ENCODE measurements at places on chromosomes 6 and 20.

GRCh38 chr20:11411765-11412164 is 505.9 kb upstream of the BTBD3 start:
- DNase-seq = no peak

- no peak for DNase-seq
Measured at GRCh38 chr20:23363257-23363649, 1.3 kb downstream of the GZF1 start.

DNA sequence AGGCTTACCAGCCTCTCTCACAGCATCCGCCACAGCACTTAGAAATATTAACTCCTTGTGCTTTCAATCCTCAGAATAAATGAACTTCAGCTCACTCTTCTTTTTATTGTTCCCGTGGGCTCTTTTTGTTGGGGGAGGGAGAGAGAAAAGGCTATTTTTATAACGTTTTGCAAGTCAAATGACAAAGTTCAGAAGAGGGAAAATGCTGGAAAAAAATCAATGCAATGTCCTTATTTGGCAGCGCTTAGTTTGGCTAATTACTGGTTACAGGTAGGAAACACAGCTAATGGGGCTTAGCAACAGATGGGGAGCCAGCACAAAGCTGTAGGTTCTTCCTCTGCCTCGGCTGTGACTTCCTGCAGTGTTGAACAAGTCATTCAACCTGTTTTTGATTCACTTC is 1067.0 kb upstream of the MAP3K7 start:
- no peak for DNase-seq

GRCh38 chr6:28693751-28694443 is 168.2 kb downstream of the GPX5 start:
- DNase-seq = no peak

DNA sequence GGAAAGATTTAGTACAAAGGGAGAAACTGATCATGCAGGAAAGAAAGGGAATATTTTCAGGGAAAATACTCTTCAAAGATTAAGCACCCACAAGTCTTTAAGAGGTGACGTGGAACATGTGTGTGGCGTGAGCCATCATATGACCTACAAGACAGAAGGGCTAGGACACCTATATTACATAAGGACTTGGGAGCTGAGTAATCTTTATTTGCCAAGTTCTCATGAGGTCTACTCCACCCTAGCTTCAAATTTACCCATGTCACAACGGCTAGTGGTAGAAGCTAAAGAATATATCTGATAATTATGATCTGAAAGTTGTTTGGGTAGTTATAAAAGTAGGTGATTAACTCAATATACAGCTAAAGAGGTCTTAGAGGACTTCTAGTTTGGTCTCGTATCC is 167.8 kb downstream of the GJA10 start:
- no peak for DNase-seq

DNA sequence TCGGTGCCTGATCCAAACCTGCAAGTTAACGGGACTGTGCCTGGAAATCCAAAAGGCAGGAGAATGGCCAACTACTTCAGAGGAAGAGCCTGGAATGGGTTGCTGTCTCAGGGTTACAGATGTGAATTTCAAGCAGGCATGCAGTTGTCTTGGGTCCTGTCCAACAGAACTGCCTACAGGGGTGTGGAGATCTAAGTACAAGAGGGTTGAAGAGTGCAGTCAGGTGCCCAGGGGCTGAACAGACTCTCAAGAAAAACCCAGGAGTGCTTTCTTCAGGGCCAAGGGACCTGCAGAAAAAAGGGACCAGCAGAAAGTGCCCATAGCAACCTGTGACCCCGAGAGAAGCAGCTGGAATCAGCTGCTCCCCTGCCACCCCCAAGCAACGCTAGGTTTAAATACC is 71.0 kb downstream of the PREP start:
- no peak for DNase-seq

DNA sequence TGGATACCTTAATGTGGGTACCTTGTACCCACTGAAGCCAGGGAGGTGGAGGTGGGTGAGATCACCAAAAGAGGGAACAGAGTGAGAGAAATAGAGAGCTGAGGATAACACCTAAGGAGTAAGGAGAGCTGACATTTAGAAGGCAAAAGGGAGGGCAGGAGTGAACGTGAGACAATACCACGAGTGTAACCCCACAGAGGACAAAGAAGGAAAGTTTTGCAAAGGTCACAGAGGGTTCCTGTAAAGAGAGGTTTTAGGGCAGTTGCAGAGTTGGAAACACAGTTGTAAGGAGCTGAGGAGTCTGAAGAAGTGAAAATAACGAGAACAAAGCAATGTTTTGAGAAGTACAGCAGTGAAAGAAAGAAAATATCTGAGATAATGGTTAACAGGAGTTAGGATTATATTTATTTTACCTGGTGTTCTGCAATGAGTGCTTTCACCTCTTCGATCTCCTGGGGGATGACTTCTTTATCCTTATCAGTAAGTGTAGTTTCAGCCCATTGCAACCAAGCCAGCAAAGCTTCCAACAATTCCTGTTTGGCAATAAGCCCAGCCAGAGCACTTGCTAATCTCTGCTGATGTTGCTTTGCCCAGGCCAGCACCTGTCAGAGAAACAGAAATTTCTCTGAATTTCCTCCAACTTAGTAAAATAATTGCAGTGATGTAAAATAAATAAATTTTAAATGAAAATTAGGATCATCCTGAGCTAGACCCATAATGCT is 166.8 kb downstream of the DST start:
- DNase-seq = no peak

DNA sequence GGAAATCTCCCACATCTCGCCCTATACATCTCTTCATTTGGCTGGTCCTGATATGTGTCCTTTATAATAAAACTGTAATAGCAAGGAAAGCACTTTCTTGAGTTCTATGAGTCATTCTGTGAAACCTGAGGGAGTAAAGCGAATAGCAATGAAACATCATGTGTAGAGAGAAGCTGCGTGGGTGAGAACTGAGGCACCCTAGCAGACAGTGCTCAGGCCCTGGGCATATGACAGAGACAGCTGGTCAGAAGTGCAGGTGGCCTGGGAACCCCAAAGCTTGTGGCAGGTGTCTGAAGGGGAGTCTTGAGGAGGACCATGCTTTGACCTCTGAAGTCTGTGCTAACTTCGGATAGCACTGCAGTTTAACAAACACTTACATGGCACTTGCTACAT is 1.3 kb upstream of the BLOC1S5 start:
- DNase-seq = no peak

DNA sequence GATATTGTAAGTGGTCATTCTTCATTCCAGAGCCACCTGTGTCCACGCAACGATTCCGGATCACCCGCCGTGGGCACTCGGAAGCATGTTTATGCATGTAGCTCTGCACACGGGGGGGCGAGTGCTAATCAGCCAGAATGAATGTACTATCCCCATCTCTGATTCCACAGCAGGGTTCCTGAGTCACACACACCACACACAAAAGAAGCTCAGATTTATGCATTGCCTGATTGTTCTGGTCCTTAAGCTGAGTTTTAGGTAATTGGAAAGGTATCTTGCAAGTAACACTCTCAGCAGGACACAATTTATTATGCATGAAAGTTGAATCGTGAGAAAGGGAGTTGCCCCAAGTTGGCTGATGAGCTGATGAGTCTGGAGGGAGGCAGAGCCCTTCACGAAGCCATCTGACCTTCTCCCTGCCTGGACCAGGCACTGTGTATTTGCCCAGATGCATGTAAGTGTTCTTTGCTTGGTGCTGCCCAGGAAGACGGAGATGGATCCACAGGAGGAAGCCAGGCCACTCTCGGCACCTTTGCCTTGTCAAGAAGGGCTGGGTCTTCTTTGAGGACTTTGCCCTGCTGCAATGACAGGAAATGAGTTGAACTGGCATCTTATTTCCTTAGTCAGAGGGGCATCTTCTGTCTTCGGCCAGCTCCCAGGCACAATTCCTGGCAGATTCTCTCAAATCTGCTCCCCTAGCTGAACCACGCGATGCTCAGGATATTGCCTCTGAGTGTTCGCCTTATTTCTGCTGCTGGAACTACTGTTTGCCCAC is 141.1 kb downstream of the SYNDIG1 start:
- no peak for DNase-seq

DNA sequence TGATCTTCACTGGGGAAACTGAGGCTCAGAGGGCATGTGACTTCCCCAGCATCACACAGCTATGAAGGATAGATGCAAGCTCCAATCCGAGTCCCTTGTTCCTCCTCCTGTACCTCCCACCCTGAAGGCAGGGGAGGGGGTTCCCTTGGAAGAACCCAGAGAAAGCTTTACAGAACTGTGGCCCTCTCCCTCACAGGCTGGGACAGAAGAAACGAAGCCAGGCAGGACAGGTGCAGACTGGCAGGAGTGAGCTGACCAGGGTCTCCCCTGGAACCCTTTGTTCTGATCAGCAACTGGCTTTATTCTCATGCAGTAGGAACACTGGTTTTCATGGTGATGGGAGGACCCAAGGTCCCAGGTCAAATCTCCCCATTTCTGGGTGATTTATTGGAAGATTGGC is 90.2 kb downstream of the TMEM242 start:
- DNase-seq = no peak

- no peak for DNase-seq
Measured at GRCh38 chr6:98454809-98455322, 379.5 kb upstream of the POU3F2 start.

DNA sequence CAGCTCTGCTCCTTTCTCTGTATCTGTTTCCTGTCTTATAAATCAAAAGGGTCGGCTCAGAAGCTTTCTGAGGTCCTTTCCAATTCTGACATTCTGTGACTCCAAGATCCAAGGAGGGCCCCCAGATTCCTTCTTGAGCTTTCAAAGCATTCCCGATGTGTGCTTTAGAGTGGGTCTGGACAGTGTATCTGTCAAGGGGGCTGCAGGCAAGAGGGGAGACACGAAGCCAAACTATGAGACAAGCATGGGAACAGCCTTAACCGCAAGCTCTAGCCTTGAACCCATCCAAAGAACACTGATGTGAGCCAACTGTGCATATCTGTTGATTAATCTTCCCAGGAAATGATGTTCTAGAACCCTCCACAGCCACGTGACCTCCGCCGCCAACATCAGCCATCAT is 73.8 kb downstream of the TSHZ2 start:
- no peak for DNase-seq

GRCh38 chr6:170129691-170130171 is 161.1 kb downstream of the DLL1 start:
- DNase-seq = no peak

- no peak for DNase-seq
Measured at GRCh38 chr6:1385129-1386037, 4.0 kb upstream of the FOXF2 start.

DNA sequence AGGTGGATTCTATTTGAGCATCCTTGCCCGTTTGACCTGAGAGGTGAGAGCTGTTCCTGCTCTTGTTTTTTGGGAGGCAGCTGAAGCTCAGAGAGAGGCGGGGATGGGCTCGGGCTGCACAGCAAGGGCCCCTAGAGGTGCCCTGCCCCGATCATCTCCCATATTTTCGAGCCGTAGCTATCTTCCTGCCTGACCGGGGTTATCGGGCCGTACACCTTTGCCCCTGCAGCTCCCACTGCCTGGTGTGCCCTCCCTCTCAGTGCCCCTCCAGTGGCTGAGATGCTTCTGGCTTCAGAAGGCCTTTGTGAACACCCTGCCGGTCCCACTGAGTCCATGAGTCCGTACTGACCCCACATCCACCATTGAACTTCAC is 6.7 kb downstream of the SRC start:
- no peak for DNase-seq

DNA sequence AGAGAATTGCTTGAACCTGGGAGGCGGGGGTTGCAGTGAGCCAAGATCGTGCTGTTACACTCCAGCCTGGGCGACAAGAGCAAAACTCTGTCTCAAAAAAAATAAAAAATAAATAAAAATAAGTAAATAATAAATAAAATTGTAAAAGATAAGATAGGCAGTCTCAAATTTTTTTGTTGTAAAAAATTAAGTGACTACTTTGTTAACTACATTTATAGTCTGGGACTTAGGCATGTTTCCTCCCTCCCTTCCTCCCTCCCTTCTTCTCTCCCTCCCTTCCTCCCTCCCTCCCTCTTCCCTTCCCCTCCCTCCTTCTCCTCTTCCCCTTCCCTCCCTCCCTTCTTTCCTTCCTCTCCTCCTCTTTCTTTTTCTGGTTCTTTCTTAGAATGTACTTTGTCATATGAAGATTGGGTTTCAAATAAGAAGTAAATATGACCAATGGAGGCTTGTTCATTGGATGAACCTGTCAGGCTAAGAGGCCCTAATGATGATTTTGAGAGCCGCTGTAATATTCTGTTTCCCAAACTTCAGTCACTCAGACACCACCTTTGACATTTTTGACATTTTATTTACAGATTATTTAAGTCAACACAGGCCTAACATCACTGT is 24.2 kb downstream of the ZFP64 start:
- no peak for DNase-seq

DNA sequence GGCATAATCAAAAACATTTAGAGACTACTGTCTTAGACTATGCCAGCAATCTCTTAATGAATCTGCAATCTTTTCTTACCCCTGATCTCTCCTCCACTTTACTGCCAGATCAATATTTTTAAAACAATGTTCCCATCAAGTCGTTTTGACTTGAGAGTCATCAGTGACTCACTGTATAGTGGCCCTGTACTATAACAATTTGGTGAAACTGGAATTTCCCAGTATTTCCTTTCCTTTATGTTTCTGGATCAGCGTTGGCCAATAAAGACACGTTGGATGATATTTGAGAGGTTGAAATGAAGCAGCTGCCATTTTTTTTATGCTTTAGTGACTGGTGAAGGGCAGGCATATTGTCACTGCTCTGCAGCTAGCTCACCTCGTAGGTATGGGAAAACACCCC is 10.1 kb upstream of the SMIM13 start:
- DNase-seq = no peak

DNA sequence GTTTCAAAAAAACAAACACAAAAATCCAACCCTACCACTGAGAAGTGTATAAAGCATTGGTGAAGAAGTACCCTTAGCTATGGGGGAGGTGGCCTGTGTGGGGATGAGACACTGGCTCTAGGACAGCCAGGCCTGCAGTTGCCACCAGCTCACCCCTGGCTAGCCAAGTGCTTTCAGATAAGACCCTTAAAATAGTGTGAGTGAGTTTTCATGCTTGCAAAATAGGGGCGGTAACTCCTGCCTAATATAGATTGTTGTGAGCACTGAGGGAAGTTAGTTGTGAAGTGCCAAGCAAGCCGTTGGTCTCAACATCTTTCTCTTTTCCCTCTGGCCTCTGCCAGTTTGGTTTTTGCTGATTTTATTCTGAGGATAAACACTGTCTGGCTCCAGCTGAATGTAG is 11.3 kb downstream of the PPP1R3G start:
- no peak for DNase-seq

DNA sequence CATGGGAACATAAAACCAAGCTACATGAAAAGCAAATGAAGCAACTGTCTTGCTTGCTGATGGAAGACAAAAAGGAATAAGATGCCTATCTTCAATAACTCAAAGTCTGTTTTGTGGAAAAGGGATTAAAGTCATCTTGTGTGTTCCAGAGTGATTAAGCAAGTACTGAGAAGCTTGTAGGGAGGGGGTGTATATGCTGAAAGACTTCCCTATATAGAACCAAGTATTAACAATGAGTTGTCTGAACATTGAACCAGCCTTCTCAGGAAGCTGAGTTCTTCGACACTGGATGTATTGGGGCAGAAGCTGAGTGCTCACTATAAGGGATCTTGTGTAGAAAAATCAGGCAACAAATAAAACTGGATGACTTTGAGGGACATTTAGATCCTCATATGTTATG is 451.8 kb downstream of the CD83 start:
- no peak for DNase-seq

- no peak for DNase-seq
Measured at GRCh38 chr20:63029358-63030121, 22.8 kb upstream of the BHLHE23 start.
